ENCODE measurements at places on chromosomes 5 and 9. TPM values are rescaled to one million over a fixed set of nuclear protein-coding genes. Genes with fewer than 3 reads are reported as not detected.

Gene FBN2
- 19.1 TPM for polyA plus RNA-seq

DNA sequence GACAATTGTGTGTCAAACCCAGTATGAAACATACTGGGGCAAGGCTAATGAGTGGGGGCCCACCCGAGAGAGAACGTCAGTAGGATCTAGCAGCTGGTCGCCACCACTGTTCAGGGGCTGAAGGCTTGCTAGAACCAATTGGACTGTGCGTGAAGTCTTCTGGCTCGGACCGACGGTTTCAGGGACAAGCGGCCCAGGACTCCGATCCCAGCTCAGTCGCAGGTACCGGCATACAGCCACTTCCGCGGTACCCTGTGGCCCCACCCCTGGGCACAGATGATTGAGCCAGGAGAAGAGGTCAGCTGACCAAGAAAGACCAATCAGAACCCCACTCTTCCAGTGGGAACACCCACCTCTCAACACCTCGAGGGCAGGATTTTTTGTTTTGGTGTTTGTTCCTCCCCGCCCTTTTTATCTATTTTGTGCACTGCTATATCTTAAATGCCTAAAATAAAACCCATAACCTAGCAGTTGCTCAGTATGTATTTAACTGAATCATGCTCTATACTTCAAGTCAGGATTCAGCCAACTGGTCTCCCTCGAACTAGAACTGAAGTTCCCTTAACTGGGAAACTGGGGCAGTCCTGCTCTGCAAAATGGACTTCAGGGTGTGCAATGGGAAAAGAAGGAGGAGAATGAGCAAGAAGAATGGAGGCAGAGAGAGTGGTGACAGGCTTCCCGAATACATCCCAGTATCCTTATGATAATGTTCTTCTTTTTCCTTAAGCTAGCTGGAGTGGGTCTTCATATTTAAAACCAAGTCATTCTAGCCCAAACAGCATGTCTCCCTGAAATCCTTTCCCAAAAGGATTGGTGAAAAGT is 21.1 kb upstream of the CPEB4 start:
- H3K36me3 ChIP-seq: no peaks in the 10 kb centered on the region
- no peak overlapping the region for H3K4me3 ChIP-seq
- peaks cover 38% of the 10 kb centered on the region for H3K4me1 ChIP-seq
- peak overlapping the region; percentile 79 for H3K27ac ChIP-seq
- H3K27me3 ChIP-seq: no peaks in the 10 kb centered on the region

DNA sequence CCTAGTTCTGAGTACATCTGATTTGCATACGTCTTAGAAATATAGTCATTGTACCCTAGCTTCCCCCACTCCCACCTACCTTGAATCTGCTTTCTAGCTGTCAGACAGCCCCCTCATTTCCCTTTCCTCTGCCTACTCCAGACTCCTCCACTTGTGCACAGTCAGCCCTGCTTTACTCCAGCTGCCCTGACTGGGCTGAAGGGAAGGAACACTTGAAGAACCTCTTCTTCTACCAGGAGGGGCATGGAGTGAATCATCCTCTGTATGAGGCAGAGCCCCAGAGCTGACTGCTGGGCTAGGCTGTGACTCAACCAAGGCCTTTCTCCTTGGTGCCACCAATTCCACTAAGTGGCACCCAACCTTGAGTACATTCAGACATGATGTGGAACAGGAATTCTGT is 18.1 kb upstream of the ZFR start:
- no peak overlapping the region for H3K4me3 ChIP-seq
- H3K27me3 ChIP-seq: no peaks in the 10 kb centered on the region
- H3K36me3 ChIP-seq: no peaks in the 10 kb centered on the region
- no peak overlapping the region for H3K27ac ChIP-seq
- no peaks in the 10 kb centered on the region for H3K4me1 ChIP-seq
- DNase-seq: no peak

DNA sequence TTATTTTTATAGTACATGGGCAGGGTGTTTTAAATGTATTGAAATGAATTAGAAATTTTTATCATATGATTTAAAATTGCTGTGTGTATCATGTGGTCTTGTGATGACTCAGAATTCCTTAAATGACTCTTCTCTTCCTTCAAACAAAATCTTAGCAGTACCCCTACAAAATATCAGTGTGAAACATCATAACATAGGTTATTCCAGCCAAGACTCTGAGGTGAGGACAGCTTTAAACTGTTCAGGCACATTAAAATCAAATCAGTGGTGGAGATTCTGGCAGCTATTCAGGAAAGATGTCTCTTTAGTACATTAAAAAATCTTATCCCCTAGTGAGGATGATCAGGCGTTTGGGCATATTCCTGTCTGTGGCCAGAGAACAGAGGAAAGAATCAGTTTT is 174.0 kb downstream of the MAN2A1 start:
- H3K4me1 ChIP-seq: no peaks in the 10 kb centered on the region
- H3K27me3 ChIP-seq: no peaks in the 10 kb centered on the region
- no peak for DNase-seq
- no peak overlapping the region for H3K27ac ChIP-seq
- peaks cover 3% of the 10 kb centered on the region for H3K36me3 ChIP-seq
- no peak overlapping the region for H3K4me3 ChIP-seq

GRCh38 chr5:156991714-156992113 is 28.7 kb upstream of the TIMD4 start:
- no peak for DNase-seq
- no peaks in the 10 kb centered on the region for H3K36me3 ChIP-seq
- H3K27me3 ChIP-seq: no peaks in the 10 kb centered on the region
- H3K4me1 ChIP-seq: no peaks in the 10 kb centered on the region
- H3K4me3 ChIP-seq: no peak overlapping the region
- no peak overlapping the region for H3K27ac ChIP-seq

DNA sequence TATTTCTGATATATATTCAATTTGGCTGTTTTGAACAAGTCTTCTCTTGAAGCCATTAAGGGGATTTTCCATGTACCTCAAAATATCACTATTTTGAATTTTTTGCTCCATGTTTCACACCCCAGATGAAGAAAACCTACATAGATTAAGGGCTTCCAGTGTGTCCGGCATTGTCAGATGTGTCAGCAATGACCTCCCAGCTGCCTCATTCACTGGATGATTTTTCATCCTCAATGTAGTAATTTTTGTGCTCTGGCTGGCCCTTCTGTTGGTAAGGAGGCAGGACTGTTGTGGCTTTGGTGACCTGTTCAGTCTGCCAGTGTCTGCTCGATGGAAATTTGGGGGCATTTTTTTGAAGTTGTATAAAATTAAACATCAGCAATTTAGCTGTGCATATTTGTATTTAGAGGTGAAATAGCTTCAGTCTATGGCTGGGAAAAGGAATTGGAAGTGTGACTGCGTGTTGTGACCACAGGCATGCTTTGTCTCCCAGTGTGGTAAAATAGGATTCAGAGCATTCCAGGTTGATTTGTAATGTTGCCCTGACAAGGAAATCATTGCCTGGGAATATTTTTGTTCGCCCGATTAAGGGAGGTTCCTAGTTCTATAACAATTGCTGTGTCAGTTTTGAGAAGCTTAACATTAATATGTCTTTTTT is 312.4 kb downstream of the ARHGEF28 start:
- H3K27me3 ChIP-seq: no peaks in the 10 kb centered on the region
- H3K4me1 ChIP-seq: peaks cover 4% of the 10 kb centered on the region
- DNase-seq: no peak
- no peak overlapping the region for H3K4me3 ChIP-seq
- no peak overlapping the region for H3K27ac ChIP-seq

- no peak overlapping the region for H3K4me3 ChIP-seq
- no peaks in the 10 kb centered on the region for H3K36me3 ChIP-seq
- no peaks in the 10 kb centered on the region for H3K4me1 ChIP-seq
- no peaks in the 10 kb centered on the region for H3K27me3 ChIP-seq
Measured at GRCh38 chr5:136730426-136730825, 365.1 kb upstream of the TRPC7 start.

GRCh38 chr5:180470966-180471582 is 23.1 kb upstream of the CNOT6 start:
- H3K4me1 ChIP-seq: peaks cover 3% of the 10 kb centered on the region
- H3K27me3 ChIP-seq: no peaks in the 10 kb centered on the region
- no peak overlapping the region for H3K27ac ChIP-seq
- DNase-seq: peak; percentile 95
- no peak overlapping the region for H3K4me3 ChIP-seq

GRCh38 chr5:1549475-1550030 is 25.8 kb upstream of the LPCAT1 start:
- no peak overlapping the region for H3K27ac ChIP-seq
- DNase-seq: no peak
- H3K27me3 ChIP-seq: peaks cover 2% of the 10 kb centered on the region
- H3K36me3 ChIP-seq: peaks cover 3% of the 10 kb centered on the region
- no peak overlapping the region for H3K4me3 ChIP-seq

Measured in spinal cord (tissue), 10 donors.